ENCODE measurements at places on chromosomes 2 and 18.

- DNase-seq = no peak
Observed at GRCh38 chr2:200814276-200814815, 2.6 kb downstream of the BZW1 start.

- DNase-seq = no peak
Observed at GRCh38 chr18:13323186-13323585, 104.6 kb downstream of the LDLRAD4 start.

DNA sequence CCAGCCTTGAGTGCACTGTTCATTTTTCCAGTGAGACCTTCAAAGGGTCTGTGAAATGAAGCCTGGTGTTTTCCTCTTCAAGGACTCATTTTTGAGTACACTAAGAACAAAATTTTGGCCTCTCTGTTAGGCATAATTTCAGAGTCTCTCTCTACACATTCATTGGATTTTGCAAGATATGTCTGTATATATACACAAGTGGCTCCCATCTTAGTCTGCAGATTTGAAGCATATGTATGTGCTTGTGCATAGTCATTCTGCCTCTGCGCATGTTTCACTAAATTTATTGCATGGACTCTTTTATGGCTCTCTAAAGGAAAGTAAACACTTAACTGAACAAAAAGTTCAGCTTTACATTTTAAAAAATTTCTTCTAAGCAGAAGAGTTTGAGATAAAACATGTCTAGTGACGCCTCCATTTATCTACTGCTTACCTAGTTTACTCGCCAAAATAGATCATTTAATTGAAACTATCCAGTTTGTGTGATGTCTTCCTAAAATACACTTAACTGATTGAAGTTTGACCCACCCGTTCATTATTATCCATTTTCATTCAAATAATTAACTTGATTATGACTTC is 145.9 kb downstream of the FMNL2 start:
- DNase-seq = no peak

DNA sequence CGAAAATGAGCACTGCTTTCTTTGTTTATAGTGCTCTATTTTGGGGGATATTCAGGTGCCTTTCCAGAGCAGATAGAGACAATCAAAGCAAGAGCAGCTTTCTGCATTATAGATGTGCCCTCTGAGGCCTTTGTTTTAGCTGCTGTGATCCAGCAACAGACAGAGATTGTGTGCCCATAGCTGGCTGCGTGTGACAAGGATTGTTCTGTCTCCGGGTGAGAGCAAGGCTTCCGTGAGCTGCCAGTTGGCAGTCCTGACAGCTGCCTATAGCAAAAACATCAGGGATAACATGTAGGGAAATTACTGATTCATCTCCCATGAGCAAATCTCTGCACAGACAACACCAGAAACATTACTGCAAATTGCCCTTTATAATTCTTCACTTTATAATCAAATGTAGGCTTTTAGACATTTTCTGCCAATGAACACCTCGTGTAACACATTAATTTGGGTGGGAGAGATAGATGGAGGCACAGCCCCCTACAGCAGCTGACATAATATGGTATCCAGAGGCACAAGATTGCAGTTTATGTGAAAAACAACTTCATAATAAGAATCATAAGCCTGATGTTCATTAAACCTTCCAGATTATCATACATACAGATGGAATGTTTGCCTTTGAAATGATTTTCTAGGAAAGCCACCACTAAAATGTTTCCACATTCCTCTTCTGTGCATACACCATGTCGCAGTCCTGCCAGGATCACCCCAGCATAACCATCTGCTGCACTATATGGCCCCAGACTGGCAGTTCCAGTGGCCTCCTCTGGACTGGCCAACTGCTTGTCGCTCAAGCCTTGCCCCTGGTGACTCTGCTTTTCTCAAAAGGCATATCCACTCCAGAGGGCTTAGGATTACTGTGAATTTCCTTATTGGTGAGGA is 131.2 kb downstream of the TRIB2 start:
- DNase-seq = no peak

- no peak for DNase-seq
Observed at GRCh38 chr18:79769698-79770500, 27.8 kb upstream of the KCNG2 start.

GRCh38 chr2:117917223-117917917 is 96.5 kb downstream of the CCDC93 start:
- no peak for DNase-seq

DNA sequence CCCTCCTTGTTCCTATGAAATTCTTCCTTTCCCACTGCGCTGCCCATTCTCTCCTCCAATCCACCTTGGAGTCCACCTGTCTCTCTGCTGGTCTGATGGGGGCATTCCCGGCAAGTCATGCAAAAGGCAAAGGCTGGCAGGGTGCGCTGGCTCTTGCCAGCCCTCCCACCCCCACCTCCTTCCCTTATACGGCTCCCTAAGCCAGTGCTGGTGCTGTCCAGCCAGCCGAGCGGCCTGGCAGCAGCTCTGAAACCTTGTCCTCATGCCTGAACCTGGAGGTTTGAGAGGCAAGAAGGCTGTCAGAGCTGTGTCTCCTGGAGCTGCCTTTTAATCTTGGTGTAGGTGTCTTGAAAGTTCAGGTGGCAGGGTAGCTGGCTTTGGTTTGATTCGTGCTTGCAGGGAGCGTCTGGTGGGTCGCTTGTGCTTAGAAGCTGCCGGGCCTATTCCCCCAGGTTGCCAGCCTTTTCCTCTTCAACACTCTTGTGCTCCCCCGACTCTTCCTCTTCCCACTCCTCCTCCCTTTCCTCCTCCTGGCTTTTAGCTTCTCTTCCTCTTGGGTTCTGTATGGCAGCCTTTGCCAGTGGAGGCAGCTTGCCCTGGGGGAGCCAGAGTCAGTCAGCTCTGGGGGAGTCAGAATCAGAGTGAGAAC is 748 bp downstream of the LIPG start:
- no peak for DNase-seq

DNA sequence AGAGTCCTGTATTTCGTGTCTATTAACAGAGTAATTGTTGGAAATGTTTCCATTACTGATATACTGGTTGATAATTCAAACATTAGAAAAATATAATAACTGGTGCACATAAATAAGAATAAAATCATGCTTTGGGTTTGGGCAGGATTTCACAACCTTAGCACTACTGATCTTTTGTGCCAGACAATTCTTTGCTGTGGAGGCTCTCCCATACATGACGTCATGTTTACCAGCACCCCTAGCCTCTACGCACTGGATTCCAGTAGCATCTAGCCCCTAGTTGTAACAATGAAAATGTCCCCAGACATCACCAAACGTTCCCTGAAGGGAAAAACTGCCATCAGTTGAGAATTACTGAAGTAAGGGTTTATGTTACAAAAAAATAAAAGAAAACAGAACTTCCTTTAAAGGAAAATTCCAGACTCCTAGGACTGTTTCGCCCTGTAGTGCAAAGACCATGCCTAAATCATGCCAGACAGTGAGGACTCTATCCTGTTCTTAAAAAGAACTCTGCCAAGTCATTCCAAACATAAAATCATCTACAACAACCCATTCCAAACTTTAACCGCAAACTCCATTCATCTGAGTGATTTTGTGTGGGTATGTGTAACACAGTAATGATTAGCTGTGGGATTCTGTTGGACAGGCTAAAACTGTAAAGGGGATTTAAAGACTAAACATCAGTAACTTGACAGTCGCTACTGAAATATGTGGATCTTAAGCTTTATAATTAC is 313.4 kb upstream of the CCDC68 start:
- no peak for DNase-seq

DNA sequence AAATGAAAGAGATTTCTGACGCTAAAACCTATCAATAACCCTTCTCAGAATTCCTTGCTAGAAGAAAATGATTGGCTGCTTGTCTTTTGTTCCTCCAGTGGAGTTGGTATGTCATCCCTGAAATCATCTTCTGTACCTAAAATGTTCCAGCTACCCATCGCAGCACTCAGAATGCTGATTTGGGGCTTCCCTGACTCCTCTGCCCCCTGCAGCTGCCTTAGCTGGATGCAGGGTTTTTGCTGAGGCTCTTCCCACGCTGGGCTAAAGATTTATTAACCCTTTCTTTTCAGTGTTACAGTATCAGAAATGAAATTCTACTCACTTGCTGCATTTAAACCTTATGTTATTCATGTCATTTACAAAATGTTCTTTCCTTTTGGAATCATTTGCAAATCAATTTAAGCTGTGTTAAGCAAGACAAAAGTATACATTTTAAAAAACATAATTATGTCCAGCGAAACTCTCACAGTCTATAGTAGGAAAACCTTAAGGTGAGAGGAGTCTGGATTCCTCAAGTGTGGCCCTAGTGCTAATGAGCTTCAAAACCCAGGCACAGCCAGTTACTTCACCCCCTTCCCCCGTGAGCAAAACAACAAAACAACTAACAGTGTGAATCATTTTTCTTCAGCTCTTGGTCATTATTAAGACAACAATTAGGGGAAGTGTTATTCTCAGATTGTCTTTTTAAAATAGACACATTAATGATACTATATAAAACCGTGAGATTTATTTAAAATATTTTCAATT is 32.8 kb downstream of the PKP4 start:
- DNase-seq = no peak

GRCh38 chr18:49874238-49874637 is 60.9 kb upstream of the ACAA2 start:
- DNase-seq = no peak

GRCh38 chr18:76518123-76518859 is 23.2 kb upstream of the ZNF516 start:
- no peak for DNase-seq

DNA sequence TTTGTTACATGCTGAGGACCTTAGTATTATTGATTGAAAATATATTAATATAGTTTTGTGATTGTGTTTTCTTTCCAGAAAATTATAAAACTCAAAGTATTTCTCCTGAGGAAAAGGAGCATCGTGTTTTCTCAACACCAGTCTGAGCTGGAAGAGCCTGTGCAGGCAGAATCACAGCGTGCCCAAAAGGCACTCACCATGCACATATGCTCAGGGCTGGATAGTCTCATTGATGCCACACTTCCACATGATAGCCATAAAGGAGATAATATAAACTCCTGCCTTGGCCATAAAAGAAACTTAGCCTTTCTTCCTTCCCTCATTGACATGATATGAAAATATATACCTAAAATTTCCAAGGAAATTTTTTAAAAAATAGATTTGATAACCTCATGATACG is 4.0 kb downstream of the PDE1A start:
- DNase-seq = no peak

DNA sequence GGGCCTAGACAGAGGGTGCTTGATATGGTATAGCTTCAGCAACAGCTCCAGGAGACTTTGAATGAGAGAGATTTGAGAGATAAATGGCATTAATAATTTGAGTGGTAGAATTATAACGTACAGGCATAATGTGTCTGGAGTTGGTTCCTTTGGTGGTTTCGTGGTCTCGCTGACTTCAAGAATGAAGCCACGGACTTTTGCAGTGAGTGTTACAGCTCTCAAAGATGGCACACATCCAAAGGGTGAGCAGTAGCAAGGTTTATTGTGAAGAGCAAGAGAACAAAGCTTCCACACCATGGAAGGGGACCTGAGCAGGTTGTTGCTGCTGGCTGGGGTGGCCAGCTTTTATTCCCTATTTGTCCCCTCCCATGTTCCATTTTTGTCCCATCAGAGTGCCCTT is 23.1 kb downstream of the PDCD1 start:
- no peak for DNase-seq

DNA sequence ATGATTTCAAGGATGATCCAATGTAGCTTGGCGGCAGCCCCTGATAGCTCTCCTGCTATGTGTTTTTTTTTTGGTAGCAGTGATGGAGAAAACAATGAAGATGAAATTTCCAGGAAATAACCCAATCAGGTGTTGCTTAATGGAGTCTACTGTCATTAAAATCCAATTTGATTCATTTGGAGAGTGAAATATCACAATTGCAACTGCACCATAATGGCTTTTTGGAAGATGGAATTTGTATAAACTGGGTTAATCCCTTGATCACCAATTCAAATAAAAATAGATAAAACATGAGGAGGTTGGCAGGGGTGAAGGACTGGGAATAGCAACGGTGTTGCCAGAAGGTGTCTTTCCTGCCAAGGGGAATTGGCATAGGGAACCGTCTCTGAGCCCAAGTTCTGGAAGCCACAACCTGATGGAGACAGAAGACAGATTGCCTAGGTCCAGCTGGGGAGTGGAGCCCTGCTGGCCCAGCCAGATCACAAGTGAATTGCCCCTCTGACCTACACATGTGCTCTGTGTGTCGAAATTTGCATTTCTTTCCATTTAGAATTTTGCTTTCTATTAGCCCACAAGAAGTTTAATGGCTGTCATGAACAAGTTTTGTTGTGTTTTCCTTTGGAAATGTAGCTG is 170.3 kb upstream of the SPRED2 start:
- no peak for DNase-seq

- DNase-seq = no peak
Observed at GRCh38 chr2:4420032-4420431, 716.7 kb downstream of the DCDC2C start.

- no peak for DNase-seq
Observed at GRCh38 chr18:959854-960253, 55.2 kb downstream of the ADCYAP1 start.

DNA sequence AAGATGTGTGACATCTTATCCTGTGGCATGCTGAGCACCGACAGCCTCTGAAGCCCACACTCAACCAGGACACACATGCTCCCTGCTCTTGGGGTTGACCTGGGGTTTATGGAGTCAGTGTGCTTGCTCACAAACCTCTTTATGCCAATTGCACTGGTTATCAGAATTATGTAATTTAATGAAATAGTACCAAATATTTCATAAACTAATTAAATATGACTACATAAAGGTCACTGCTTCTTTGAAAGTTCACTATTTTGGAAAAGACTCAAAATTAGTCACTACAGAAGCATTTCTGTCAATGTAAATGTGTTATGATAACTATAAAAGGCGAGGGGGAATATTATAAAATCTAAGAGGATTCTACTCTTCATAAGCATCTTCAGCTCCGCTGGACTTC is 76.7 kb downstream of the FHOD3 start:
- DNase-seq = no peak

DNA sequence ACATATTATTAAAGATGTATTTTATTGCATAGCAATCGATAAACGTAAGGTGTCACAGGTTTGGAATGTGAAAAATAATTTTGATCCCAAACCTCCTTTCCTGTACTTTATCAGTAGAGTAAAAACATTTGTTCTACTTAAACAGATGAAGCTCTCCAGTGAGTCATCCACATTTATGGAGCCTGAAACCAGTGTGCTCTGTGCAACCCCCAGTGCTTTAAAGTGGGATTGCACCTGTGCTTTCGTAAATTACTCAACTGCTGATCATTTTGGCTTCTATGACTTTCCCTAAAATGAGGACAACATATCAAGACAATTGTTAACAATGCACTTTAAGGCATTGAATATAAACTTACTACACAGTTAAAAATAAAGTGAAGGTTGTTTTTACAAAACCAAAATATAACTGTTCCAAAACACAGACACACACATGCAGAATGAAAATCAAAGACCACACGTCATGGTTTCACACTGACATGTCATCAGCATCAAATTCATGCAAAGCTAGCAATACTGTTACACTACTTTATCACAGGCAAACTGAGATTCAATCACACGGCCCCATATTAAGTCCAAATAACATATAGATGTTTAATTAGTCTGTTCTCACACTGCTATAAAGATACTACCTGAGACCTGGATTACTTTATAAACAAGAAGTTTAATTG is 9.7 kb downstream of the TMEM18 start:
- no peak for DNase-seq

- no peak for DNase-seq
Observed at GRCh38 chr2:6492573-6492972, 373.1 kb downstream of the CMPK2 start.

- DNase-seq = no peak
Observed at GRCh38 chr2:30963184-30963583, 155.9 kb upstream of the CAPN13 start.
